NCI-H524 (cell line): ENCODE measurements at places on chromosomes 5 and 9.
A peak's percentile ranks its signal among the peaks of the same experiment; 100 is the strongest.

DNA sequence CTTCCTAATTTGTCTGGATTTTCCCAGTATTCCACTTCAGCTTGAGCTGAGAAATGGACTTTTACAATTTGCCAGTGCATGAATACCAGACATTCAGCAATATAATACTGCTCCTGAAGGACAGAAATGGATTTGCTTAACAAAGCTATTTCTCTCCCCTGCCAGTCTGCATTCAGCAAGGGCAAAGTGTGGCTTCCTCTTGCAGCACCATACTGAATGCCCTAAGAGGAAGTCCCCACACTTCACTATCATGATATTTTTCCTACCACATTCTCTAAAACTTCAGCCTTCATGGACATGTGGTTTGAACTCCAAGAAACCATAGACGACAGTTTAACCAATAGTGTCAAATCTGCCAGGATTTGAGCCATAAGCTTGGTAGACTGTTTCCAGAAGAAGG is 19.8 kb upstream of the TLE4 start:
- DNase-seq, result no peak

GRCh38 chr9:129646654-129647053 is 4.7 kb upstream of the ASB6 start:
- no peak for DNase-seq

DNA sequence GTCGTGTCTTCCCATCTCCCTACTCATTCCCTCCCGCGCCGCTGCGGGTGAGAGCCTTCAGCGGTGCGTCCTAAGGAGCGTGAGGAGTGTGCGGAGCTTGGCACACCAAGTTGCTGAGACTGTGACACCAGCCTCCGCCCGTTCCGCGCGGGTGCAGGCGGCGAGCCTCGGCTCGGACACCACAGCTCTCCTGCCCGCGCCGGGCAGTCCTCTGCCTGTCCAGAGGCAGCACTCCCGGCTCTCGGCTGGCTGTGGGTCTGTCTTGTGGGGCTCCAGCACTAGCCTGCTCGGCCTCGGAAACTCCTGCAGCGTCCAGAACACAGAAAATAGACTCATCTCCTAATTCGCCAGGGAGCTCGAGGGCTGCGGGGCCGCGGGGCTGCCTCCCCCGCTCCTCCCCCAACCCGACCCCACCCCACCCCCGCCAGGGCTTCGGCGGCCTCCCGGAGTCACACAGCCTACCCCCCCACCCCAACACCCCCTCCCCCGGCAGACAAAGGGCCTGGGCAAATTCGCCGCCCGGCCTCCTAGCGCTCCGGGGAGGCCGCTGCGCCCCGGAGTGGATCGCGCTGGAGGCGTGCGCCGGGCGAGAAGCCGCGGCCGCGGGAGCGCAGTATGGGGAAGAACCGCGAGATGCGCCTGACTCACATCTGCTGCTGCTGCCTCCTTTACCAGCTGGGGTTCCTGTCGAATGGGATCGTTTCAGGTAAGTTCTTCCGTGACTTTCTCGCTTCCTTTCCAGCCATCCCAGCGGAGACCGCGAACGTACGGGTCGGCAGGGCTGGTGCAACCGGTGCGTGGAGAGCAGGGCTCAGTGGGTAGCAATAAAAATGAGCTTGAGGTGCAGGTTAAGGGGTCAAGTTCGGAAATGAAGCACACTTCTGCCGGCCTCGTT is at the start of gene ADAMTS19:
Gene ADAMTS19 (plus strand): TSS at position 522 of the 895 bp plus-strand sequence. CDS start 94 bp downstream, at position 616.
- peak; percentile 3 for DNase-seq

GRCh38 chr9:33884856-33885701 is 68.1 kb downstream of the UBE2R2 start:
- peak; percentile 32 for DNase-seq
